ENCODE measurements at places on chromosomes 5 and 9. TPM values are rescaled to one million over a fixed set of nuclear protein-coding genes. Genes with fewer than 3 reads are reported as not detected.

TRPM6 gene
- not detected for total RNA-seq

ACTBL2 gene
- 0.11 TPM for total RNA-seq

ECM2 gene
- 5.4 TPM for total RNA-seq

MAP1B gene
- 149 TPM for total RNA-seq

GZMA gene
- total RNA-seq, result not detected

MTAP gene
- total RNA-seq, result 26.7 TPM

CARTPT gene
- not detected for total RNA-seq

QRFP gene
- total RNA-seq, result not detected

CCDC180 gene
- total RNA-seq, result 0.11 TPM

All from GM23248 (cell line).